PC-9 (cell line): ENCODE measurements at places on chromosomes 12 and 14. TPM values are rescaled to one million over a fixed set of nuclear protein-coding genes. Genes with fewer than 3 reads are reported as not detected.

LMBR1L gene
- 53.9 and 63.3 TPM in 2 replicates for total RNA-seq

RPL10L gene
- not detected in 2 replicates for total RNA-seq

MIP gene
- not detected in 2 replicates for total RNA-seq

VPS37B gene
- total RNA-seq = 51.4 and 53.5 TPM in 2 replicates

PLEKHD1 gene
- total RNA-seq = 0.60 and 0.65 TPM in 2 replicates

DNA sequence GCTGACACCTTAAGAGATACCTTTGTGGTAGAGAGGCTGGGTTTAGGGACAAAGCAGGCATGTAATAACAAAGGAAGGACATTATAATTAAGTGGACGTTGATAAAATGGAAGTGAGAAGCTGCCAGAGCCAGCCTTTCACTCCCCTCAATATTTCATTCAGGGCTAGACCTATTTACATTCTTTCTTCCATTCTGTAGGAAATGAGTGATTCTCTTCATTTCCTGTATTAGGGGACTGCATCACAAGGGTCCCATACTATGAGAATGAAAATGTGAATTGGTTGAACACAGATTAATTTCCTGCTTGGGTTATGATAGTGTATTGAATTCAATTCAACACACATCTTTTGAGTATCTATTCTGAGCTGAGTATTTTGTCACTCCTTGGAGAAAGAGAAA lies 143.0 kb downstream of the OTOGL start:
- DNase-seq = no peak

GRCh38 chr12:75706786-75707605 lies 195.6 kb upstream of the KRR1 start:
- no peak for DNase-seq

DNA sequence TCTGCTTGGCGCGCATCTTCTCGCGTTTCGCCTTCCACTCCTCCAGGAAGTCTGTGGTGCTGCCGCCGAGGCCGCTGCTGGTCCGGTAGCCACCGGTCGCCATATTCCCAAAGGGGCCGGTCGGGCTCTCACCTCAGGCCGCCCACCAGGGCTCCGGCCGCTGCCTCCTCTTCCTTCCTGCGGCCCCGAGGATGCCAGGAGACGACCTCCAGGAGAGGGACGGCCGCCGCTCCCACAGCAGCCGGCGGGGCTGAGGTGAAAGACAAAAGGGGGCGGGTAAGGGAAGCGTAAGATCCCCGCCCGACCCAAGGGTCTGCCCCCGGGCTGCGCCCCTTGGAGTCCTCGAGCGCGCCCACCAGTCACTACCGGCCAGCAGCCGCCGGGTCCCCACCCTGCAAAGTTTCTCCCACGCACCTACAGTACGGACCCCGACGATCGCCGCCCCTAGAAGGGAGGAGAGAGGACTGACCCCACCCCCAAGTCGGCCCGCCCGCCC lies 574 bp downstream of the PAWR start:
- DNase-seq = no peak

DNA sequence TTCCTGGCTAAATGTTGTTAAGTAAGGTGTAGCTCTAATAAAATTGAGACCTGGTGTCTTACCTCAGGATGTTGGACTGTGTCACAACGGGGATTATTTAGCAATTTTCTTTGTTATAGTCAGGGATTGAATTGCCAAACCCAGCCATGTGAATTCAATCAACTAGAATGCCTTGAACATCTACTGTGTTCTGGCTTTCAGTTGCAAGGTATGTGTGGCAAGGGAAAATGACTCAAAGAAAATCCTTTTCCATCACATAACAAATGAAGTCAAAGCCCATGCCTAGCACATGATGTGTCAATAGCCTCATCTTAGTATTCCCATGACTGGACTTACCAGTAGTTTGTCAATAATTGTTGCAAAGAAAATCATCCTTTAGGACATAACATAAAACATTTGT lies 519.8 kb upstream of the FLRT2 start:
- no peak for DNase-seq

GRCh38 chr12:89873745-89874144 lies 165.1 kb upstream of the ATP2B1 start:
- DNase-seq = no peak

- DNase-seq = no peak
These were observed 17.4 kb downstream of the FAM181A start for GRCh38 chr14:93944348-93945069.

DNA sequence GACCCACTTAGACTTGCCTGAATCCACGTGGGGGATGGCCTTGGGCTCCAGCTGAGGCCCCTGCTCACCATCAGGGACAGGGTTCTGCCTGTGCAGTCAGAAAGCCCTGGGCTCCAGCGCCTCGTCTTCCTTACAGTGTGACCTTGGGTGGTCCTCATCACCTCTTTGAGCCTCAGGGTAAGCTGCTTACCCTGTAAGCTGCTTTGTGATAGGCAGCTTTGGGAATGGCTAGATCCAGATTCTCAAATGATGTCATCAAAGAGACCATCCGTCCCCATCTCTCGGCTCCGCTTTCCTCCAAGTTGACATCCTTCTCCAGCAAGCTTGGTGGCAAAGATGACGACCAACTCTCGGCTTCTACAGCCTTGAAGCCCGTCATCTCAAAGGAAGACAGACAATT lies 127.0 kb downstream of the ADCK1 start:
- no peak for DNase-seq

DNA sequence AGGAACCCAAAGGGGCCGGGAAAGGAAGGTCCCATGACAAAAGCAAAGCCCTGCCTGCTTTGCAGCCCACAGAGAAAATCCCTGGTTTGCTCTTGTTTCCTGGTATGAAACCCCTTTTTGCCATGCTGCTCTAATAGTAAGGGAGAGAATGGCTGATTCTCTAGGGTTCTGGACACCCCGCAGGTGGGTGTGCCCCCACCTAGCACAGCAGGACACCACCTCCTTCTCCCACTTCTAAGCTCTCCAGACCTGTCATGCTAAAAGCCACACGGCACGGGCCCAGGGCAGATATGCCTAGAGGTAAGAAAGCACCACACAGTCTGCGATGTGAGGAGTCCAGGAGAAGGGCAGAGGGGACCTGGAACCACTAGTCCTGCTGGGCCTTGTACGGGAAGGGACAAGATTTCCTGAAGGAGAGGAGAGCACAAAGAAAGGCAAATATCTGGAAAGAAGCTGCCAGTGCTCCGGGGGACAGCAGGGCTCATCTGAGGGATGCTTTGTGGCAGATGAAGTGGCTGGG lies 113.3 kb downstream of the BCL11B start:
- DNase-seq = no peak

DNA sequence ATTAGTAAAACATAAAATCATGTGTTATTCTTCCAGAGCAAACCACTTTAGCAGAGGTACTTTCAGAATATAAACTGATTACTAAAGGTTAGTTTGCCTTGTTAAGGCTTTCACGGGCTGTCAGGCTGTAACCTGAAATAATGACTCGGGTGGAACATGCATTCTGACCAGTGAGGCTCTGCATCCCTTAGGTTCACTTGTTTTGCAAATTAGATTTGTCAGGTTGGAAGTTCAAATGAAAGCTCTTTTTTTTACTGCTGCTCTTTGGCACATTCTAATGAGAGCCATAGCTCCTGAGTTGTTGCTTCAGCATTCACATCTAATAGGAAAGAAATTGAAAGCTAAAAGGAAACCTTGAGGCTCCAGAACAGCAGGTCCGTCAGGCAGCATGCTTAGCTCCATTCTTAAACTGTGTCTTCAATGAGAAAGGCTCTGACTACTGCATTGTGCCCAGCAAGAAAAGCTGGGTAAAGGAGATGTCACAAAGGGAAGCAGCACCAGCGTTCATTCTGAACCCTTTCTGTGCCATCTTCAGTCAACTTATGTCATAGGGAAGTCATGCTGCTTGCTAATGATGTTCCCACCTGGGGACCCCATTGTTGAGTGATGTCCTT lies 445.5 kb upstream of the FBXO33 start:
- no peak for DNase-seq

DNA sequence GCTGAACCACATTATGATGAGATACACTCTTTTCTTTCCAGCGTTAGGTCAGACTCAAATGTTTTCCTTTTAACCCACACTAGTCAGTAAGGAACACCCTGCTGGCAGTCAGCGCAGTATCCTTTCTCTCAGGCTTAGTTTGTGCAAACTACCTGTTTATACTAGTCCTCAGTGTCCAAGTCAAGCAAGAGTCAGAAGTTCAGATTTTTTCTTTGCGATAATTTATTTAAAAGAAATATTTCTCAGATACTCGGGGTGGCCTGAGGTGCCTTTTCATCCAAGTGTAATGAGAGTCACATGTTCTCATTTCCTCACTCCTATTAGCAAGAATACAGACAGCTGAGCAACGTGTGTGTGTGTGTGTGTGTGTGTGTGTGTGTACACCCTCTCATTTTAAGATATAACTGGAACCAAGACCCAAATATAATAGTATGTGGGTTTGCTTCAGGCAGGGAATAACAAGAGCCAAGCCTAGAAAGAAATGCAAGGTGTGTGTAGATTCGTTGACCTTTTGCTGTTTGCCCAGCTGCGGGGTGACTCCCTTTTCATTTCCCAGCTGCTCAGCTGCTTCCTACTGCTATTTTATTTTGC lies 182.7 kb downstream of the KICS2 start:
- no peak for DNase-seq
